NCI-H2081 treated with DMSO at 0.1 percent for 48 hours (cell line): ENCODE measurements at places on chromosomes 5 and 9.

- DNase-seq = no peak
Observed at GRCh38 chr9:21559402-21560280, 77.5 kb upstream of the IFNE start.

DNA sequence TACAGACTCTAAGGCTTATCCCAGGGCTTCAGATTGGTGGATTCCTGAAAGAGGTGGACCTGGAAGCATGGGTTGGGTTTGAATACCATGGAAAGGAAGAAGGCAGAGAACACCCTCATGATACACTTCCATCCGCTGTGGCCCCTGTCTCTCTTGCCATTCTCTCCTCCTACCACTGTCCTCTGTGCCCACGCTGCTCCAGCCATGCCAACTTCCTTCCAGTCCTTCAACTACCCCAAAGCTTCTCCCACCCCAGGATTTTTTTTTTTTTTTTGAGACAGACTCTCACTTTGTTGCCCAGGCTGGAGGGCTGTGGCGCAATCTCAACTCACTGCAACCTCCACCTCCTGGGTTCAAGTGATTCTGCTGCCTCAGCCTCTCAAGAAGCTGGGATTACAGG lies 1.7 kb upstream of the SPARC start:
- no peak for DNase-seq

GRCh38 chr9:34719021-34719768 lies 9.3 kb upstream of the CCL21 start:
- no peak for DNase-seq

DNA sequence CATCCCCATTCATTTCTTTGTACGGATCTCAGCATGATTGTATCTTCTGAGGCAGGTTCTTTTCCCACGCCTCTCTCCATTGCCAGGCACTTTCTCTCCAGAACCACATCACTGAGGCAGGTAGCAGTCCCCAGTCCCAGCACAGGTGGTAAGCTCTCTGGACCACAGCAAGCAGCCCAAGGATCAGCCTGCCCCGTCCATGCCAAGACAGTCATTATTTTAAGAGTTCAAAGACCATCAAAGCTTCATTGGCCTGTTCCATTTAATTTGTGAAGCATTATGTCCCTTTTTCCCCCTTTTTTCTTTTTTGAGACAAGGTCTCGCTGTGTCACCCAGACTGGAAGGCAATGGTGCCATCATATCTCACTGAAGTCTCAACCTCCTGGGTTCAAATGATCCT lies 171.7 kb downstream of the AUH start:
- no peak for DNase-seq

- DNase-seq = no peak
Observed at GRCh38 chr9:135081264-135081660, 6.2 kb upstream of the OLFM1 start.

DNA sequence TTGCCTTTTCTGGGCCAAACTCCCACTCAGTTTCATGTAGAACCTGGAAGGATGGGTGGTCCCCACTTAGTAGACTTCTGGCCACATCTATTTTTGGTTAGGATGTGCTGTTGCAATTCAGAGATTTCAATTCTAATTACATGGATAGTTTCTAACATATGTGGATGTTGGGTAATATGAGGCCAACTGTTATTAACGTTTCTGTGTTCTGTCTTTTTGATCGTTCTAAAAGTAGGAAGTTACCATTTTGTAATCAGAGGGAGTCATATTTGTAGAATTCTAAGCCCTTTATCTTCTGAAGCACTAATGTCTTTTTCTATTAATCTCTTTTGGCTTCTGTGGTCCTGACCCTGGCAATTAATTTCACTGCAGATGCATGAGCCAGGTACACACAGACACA lies 141.6 kb upstream of the SPEF2 start:
- DNase-seq = no peak

DNA sequence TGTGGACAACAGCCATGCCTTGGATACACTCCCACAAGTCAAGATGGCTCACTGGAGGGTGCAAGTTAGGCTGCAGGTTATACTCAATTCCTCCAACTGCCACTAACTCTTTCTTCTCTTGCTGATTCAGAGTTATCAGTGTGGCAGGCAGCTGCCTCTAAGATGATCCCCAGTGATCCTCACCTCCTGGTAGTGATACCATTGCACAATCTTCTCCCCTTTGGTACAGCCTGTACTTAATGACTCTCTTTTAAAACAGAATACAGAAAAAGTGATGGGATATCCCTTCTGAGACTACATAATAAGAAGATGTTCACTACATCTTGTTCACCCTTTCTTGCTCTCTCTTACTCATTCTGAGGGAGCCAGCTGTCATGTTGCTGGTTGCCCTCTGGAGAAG lies 323.1 kb downstream of the RAB3C start:
- DNase-seq = no peak

- DNase-seq = no peak
Observed at GRCh38 chr9:137521405-137521985, 28.7 kb downstream of the PNPLA7 start.

DNA sequence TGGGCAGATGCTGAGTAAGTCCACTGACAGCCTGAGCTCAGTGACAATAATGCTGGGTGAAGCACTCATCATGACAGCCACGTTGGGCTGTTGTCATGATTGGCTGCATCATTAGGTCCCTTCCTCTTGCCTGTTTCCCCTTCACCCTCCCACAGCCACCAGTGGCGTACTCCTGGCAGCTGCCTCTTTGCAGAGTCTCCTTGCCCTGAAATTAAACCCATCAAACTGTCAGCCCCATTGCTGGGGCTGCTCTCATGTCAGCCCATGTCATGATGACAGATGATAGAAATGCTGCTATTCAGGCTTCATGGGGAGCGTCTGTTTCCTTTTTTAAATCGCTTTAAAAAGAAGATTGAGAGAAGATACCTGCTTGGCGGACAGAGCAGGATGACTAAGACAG lies 327.4 kb downstream of the AGTPBP1 start:
- no peak for DNase-seq

GRCh38 chr9:125418404-125418803 lies 156.8 kb downstream of the GAPVD1 start:
- DNase-seq = no peak

DNA sequence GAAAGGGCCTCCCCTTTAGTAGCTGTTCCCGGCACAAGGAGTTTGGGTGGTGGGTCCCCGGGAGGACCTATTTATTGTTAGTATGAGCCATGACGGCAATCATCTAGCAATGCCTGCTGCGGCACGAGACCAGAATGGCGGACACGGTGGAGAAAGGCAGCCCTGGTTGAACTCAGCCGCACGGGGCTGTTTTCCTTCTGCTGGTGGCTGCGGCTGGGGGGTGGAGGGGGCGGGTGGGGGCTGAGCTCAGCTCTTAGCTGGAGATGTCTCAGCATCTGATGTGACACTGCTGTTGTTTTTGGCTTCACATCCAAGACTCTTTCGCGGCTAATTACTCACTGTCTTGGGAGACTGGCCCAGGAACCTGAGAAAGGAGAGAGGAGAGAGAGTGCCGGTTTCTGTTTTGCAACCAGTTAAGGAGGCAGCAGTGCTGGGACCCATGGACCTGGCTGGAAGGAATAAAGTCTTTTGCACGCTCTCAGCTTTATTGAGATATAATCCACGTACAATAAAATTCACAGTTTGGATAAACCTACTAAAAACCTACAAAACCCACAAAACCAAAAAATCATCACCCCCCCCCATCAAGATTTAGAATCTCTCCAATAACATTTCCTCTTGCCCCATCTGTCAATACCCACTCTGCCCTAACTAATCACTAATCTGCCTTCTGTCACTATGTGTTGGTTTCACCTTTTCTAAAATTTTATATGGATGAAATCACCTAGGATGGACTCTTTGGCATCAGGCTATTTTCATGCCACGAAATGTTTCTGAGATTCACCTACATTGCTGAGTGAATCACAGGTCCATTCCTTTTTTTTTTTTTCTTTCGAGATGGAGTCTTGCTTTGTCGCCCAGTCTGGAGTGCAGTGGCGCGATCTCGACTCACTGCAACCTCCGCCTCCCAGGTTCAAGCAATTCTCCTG lies 81.8 kb upstream of the NEURL1B start:
- no peak for DNase-seq

GRCh38 chr9:6579613-6580012 lies 65.9 kb downstream of the GLDC start:
- no peak for DNase-seq

- DNase-seq = peak; percentile 88
Observed at GRCh38 chr5:125412561-125413495, 666.4 kb upstream of the ZNF608 start.

- DNase-seq = no peak
Observed at GRCh38 chr9:126428534-126429175, 102.0 kb downstream of the MVB12B start.

DNA sequence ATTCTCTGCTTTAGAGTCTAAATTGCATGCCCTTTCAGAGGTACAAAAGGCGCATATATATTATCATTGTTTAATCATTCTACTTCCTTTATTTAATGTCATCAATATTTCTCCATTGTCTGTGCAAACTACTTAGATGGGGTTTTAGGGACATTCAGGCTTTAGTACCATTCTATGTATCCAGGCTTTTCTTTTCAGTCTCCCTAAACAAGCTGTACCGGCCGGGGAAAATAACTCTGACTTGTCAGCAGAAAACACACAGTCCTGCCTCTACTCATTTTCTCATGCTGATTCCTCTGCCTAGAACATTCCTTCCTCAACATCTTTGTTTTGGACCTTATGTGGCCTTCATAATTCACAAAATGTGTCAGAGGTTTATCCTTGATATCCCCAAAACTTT lies 392.1 kb upstream of the DAB2 start:
- DNase-seq = no peak

DNA sequence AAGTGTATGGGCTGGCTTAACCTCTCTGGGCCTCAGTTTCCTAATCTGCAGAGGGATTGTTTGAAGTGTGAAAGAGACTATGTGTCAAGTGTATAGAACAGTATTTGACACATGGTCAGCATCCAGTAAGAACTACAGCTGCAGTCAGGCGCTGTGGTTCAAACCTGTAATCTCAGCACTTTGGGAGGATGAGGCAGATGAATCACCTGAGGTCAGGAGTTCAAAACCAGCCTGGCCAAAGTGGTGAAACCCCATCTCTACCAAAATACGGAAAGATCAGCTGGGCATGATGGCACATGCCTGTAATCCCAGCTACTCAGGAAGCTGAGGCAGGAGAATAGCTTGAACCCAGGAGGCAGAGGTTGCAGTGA lies 31.9 kb upstream of the STING1 start:
- DNase-seq = no peak

DNA sequence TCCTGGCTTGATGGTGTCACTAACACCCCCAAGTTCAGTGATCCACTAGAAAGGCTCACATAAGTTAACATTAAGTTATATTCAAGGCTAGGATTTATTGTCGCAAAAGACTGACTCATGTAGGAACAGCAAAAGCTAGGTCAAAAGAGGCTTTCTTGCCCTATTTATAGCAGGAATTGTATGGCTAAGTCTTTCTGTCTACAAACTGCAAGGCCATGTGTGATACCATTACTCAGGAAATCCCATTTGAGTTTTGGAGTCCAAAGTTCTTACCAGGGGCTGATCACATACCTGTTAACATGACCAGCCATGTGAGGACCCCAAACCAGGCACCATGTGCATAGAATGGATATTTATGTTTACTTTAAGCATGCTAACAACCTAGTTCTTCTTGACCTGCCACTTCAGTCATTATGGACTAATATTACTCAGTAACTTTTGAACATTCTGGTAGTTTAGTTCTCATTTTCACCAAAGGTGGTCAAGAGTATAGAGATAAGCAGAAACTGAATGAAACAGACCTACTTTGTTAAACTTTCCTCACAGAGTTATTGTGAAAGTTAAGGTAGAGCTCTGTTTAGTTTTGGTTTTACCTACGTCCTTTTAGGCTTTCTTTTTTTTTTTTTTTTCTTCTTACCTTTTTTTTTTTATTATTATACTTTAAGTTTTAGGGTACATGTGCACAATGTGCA lies 281.1 kb downstream of the FER start:
- DNase-seq = no peak

GRCh38 chr5:133051061-133051541 lies 712 bp upstream of the HSPA4 start:
- no peak for DNase-seq

GRCh38 chr5:134964359-134965270 lies 3.1 kb upstream of the CATSPER3 start:
- DNase-seq = no peak

- no peak for DNase-seq
Observed at GRCh38 chr9:30459156-30459555, 1925.3 kb upstream of the ACO1 start.

DNA sequence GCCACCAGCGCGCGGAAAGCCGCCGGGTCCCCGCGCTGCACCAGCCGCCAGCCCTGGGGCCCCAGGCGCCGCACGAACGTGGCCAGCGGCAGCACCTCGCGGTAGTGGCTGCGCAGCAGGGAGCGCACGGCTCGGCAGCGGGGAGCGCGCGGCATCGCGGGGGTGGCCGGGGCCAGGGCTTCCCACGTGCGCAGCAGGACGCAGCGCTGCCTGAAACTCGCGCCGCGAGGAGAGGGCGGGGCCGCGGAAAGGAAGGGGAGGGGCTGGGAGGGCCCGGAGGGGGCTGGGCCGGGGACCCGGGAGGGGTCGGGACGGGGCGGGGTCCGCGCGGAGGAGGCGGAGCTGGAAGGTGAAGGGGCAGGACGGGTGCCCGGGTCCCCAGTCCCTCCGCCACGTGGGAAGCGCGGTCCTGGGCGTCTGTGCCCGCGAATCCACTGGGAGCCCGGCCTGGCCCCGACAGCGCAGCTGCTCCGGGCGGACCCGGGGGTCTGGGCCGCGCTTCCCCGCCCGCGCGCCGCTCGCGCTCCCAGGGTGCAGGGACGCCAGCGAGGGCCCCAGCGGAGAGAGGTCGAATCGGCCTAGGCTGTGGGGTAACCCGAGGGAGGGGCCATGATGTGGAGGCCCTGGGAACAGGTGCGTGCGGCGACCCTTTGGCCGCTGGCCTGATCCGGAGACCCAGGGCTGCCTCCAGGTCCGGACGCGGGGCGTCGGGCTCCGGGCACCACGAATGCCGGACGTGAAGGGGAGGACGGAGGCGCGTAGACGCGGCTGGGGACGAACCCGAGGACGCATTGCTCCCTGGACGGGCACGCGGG lies at the start of gene TERT:
Gene TERT (minus strand): TSS at position 234 of the 815 bp plus-strand sequence. CDS start 79 bp downstream, at position 155.
- no peak for DNase-seq

DNA sequence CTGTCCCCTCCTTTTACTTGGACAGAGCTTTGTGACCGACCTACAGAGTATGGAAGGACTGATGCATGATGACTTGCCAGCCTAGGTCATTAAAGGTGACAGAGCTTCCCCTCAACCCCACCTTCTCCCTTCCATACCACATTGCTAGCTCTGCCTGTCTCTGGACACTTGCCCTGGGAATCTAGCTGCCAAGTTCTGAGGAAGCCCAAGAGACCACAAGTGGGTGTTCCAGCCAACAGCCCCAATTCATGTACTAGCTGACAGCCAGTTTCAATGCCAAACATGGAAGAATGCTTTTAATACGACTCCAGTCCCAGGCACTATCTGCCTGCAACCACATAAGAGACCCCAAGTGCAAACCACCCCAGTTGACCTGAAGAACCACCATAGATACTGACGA lies 477.1 kb downstream of the SPOCK1 start:
- DNase-seq = no peak

DNA sequence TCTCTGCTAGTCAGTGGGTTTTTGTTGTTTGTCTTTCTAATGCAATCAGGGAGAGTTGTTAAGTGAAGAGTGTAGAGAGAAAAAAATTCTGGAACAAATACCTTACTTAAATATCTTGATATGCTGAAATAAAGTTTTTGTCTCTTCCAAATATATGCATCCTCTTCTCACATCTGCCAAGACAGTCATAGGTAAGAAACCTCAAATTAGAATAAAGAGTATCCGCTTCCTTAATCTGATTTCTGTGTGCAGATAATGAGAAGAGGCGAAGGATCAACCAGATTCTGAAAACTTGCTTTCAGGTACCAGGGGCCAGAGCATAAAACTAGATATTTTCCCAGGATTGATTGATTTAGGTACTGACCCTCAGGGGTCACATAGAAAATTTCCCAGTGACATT lies 11.3 kb upstream of the IL6ST start:
- no peak for DNase-seq
